ENCODE measurements at places on chromosomes 5 and 9. TPM values are rescaled to one million over a fixed set of nuclear protein-coding genes. Genes with fewer than 3 reads are reported as not detected.

Gene ZNF169
- 2.8 TPM for total RNA-seq

DNA sequence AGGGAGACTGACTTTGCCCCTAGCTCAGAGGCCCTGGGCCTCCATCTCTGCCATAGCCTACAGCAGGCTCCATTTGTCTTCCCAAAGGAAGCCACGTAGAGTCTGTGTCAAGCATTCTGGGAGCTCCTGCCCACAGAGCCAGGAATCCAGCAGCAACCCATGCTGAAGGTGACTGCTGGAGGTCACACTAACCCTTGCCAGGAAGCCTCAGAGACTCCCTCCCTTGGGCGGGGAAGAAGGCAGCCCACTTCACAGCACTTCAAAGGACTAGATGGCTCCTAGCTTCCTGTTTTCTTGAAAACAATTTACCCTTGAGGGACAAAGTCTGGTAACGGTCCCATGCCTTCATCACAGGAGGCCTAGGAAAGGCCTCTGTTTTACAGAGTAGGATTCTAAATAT is 1.7 kb downstream of the CKMT2 start:
- no peak for DNase-seq

- DNase-seq: no peak
Measured at GRCh38 chr9:129786481-129786880, 16.5 kb upstream of the TOR1B start.

Gene SGTB
- total RNA-seq: 9.5 TPM

DNA sequence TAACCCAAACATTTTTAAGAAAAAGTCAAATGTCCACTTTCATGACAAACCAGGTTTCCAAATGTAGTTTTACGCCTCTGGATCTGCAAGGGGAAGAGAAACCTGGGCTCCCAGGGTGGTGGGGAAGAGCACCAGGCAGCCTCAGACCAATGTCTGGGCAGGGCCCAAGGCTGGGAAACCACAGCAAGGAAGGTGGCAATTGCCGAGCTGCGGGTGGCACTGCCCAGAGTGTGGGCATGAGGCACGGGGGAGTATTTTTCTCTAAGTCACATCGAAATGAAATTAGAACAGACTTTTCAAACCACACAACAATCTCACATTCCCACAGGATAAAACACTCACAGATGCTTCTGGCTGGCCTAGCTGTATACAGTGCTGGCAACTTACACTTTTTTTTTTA is 32.6 kb upstream of the RASGEF1C start:
- no peak for DNase-seq

DNA sequence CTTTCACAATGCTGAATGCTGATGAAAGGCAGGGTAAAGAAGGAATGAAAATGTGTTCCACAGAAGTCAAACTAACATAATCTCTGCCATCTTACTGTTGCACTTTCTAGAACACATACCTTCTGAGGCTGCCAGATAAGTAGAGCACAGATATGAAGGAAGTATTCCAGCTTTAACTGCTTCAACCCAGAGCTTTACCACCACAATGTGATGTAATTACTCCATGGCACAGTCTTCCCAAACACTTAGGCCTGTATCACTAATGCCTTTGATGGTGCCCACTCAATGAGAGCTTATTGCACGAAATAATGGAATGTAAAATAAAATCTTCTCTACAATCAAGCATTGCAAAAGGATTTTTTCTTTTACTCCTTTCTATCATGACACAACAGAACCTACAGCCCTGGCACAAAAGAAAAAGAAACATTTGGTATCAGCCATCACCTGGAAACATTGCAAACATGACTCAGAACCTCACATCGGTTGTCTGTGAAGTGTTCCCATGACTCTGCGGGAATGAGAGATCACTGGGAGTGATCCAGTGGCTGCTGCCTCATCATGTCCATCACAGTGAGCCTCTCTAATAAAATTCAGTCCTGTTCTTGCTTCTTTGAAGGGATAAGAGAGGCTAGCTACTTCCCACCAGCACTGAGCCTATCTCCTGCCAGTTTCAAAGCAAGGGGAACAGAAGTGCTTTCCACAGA is 385.8 kb downstream of the EFNA5 start:
- DNase-seq: no peak

DNA sequence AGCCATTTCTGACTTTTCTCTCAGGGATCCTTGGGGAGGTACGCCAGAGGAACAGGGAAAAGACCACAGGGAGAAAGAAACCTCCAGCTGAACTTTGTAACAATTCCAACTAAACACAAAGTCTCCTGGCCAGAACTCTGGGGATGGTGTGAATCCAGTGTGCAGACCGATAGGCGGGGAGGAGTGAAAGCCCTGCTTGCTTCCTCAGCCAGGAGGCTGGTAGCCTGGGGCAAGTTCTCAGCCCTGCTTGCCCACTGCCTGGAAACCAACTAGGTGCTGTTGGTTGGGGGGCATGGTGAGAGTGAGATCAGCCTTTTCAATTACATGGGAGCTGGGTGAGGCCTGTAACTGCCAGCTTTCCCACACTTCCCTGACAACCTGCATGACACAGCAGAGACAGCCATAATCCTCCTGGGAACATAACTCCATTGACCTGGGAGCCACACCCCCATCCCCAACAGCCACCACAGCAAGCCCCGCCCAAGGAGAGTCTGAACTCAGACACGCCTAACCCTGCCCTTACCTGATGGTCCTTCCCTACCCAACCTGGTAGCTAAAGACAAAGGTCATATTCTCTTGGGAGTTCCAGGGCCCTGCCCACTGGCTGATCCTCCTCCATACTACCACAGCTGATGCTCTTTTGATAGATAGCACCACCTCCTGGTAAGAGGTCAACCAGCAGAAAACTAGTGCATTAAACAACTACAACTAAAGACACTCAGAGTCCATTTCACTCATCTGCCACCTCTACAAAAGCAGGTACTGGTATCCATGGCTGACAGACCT is 100.1 kb upstream of the TNFAIP8 start:
- DNase-seq: no peak

DNA sequence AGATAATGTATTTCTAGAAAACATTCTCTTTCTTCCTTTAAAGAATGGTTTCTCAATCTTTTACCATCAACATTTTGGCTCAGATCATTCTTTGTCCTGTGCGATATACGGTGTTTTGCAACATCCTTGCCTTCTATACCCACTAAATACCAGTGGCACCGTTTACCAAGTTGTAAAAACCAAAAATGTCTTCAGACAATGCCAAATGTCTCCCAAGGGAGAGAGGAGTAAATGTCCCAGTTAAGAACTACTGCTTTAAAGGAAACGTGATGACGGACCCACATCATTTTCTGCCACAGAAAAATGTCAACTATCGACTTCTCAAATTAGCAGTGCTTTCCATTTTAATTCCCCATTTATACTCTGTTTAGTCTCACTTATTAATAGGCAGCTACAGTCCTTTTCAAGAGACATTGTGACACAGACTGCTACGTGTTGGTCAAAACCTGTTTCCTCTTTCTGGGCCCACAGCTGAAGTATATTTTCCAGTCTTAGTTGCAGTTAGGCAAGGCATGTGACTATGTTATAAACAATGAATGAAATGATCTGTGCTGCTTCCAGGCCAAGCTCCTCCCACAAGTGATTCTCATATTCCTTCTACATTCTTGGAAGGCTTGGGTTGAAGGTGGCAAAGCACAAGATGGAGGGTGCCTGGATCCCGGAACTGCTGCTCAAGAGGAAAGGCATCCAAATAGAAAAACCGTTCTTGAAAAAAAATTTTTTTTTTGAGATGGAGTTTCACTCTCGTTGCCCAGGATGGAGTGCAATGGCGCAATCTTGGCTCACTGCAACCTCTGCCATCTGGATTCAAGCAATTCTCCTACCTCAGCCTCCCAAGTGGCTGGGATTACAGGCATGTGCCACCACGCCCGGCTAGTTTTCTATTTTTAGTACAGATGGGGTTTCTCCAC is 8.8 kb downstream of the PRXL2C start:
- DNase-seq: no peak

- no peak for DNase-seq
Measured at GRCh38 chr5:137627706-137628105, 108.2 kb downstream of the KLHL3 start.

Gene QRFP
- total RNA-seq: not detected

GRCh38 chr5:1144089-1144488 is 32.2 kb upstream of the SLC12A7 start:
- DNase-seq: no peak

DNA sequence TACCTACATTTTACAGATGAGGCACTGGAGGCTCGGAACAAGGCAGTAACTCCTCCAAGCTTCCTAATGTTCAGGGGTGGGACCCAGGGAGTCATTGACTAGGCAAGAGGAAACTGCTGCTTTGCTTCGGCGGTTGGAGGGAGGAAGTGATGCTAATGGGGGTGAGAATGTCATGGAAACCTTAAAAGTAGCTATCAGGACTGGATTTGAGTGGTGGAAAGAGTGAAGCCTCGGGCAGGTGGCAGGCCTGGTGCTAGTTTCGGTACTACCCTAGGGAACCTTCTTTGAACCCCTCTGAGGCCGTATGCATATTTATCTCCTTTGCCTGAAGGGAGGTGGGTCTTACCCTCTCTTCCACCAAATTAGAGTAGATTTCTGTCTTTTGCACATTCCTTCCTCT is 1.6 kb downstream of the BSPRY start:
- DNase-seq: no peak

Gene AFAP1L1
- total RNA-seq: 55.2 TPM

Gene CCDC183
- 1.6 TPM for total RNA-seq

DNA sequence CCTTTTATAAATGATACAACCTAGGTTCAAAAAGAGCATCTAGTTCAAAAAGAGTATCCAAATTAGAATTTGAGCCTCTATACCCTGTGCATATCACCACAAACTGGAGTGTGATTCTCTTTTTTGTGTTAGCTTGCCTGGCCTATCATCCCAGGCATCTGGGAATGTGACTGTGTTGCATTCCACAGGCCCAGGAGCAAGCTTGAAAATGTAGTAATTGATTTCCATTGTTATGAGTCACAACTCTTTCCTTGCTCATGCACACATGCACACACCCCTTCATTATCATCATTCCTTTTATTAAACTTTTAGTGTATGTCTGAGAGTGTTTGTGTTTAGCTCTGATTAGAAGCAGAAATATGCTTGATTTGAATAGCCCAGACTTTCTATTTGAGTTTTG is 75.2 kb downstream of the FCHO2 start:
- DNase-seq: no peak

GRCh38 chr5:95918421-95919006 is 43.1 kb downstream of the ELL2 start:
- no peak for DNase-seq

Gene PHF19
- 15.3 TPM for total RNA-seq

- DNase-seq: no peak
Measured at GRCh38 chr5:67301285-67301903, 104.8 kb upstream of the CD180 start.

Gene ZNF483
- total RNA-seq: 7.4 TPM

GRCh38 chr9:94773655-94774054 is 47.2 kb downstream of the AOPEP start:
- DNase-seq: no peak

Gene PAEP
- total RNA-seq: not detected

Gene KIF24
- total RNA-seq: 0.89 TPM

GRCh38 chr5:173733831-173734501 is 117.5 kb upstream of the BOD1 start:
- no peak for DNase-seq

Gene HRCT1
- 1.5 TPM for total RNA-seq
